ENCODE measurements at places on chromosomes 2 and 18.

- no peak for DNase-seq
Observed at GRCh38 chr18:374721-375168, 106.9 kb upstream of the THOC1 start.

GRCh38 chr2:227079726-227080125 lies 84.3 kb downstream of the COL4A4 start:
- no peak for DNase-seq

- DNase-seq, result no peak
Observed at GRCh38 chr2:224958462-224958857, 83.8 kb downstream of the DOCK10 start.

GRCh38 chr2:175698061-175698460 lies 304.0 kb downstream of the LNPK start:
- no peak for DNase-seq

- DNase-seq, result no peak
Observed at GRCh38 chr2:218008060-218009040, 5.6 kb upstream of the TNS1 start.

GRCh38 chr2:64697297-64698176 lies 43.8 kb upstream of the SERTAD2 start:
- DNase-seq, result no peak

GRCh38 chr18:74226156-74226555 lies 65.6 kb downstream of the CYB5A start:
- DNase-seq, result no peak

DNA sequence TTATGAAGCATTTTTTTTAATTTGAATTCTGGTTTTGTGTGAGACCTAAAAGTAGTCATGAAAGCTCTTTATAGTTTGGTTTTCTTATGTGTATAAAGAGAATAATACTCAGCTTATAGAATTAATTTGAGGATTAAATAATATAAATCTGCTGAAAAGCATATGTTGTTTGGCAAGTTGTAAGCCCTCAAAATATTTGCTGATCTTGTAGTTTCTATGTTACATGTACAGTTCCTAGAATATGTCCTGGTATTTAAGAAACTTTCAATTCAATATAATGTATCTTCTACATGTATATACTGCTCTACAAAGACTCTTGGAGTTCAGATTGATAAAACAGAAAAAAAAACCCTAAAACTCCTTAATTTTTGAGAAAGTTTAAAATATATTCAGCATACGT lies 605.5 kb upstream of the FAM98A start:
- DNase-seq, result no peak

- no peak for DNase-seq
Observed at GRCh38 chr2:27885661-27886060, 4.5 kb downstream of the RBKS start.

- no peak for DNase-seq
Observed at GRCh38 chr2:205633994-205634393, 48.3 kb upstream of the NRP2 start.

DNA sequence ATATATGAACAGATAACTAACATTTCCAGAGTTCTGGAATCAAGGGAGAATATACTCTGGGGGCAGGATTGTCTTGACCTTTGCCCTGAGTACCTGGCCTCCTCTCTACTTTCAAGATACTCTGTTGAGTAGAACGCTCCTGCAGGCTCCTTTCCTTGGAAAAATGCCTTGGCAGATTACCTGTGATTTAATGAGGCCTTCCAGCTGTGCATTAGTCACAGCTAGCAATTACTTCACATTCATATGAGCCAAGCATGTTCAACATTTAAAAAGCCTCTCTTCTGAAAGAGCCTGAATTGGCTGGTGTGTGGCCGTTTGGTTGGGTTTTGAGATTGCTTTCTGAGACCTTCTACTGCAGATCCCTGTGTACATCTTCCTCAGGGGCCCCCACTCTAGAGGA lies 142.2 kb downstream of the PLCL1 start:
- DNase-seq, result no peak

- DNase-seq, result no peak
Observed at GRCh38 chr2:12679550-12680072, 37.1 kb upstream of the TRIB2 start.

DNA sequence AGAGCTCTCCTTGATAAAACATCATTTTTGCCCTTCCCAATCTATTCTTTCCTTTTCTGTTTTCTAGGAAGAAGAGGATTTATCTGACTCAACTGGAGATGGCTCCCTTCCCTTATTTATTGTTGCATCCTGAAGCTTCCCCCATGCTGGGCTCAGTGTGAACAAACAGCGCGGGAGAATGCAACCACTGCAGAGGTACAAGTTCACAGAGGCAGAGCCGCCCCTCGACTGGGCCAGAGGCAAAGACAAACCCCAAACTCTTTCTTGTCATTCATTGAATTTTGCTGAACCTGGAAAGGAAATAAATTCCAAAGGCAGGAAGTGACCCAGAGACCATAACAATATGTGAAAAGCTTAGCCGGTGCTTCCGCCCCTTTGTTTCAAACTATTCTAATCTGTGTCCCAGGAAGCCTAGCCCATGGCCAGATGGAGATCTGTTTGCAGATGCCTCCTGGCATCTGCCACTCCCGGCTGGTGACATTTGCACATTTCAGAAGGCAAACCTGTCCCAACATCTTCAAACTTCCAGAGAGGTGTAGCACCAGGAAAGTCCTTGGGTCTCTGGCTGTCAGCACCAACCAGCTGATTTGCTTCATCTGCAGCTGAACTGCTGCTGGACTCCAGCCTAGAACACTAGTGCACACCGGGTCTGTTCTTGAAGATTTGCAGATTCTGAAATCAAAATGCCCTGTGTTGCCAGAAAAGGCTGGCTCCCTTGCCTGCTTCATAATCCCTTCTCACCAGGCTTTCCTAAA lies 79.4 kb upstream of the MAP4K3 start:
- DNase-seq, result no peak

GRCh38 chr2:199460101-199460671 lies 2.4 kb upstream of the SATB2 start:
- no peak for DNase-seq

- no peak for DNase-seq
Observed at GRCh38 chr2:187310701-187311100, 137.4 kb downstream of the CALCRL start.
